Epithelial cell of prostate (primary cell): ENCODE measurements at places on chromosomes 4 and X.
A peak's percentile ranks its signal among the peaks of the same experiment; 100 is the strongest.

DNA sequence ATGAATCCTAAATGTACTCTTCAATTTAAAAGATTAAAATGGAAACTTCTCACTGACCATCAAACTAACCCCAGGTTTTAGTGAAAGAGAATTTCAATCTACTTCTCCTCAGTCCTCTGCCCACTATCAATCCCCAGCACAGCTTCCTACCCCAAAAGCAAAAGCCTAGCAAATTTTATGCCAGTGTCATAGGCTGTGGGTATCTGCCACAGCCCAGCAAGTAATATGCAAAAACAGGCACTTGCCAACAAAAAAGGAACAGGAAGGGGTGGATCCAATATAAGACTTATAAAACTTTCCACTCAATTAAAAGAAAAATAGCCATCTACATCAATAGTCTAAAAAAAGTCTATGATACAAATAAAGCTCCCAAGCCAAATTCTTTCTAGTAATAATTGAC lies 22.3 kb downstream of the CAMK2D start:
- no peak for DNase-seq

DNA sequence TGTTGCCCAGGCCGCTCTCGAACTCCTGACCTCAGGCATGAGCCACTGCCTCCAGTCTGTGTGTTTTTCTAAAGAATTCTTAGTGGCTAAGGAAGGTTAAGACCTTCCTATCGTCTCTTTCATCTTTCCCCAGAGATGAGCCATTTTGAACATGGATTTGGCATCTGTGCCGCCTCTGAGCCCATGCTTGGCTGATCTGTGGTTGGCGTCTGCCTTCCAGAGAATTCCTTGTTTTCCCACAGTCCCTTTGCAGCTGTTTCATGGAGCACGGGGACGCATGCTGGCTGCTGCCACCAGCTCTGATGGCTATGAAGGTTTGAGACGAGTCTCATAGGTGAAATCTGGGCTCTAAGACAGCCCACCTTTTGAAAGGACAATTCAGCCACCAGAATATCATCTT lies 60.4 kb downstream of the SHROOM2 start:
- no peak for DNase-seq

- DNase-seq = no peak
Observed at GRCh38 chr4:85370400-85371032, 104.4 kb upstream of the ARHGAP24 start.

- peak; percentile 33 for DNase-seq
Observed at GRCh38 chrX:39050427-39050826, 249.2 kb downstream of the MID1IP1 start.

- no peak for DNase-seq
Observed at GRCh38 chrX:72062916-72063315, 68.8 kb downstream of the RTL5 start.

DNA sequence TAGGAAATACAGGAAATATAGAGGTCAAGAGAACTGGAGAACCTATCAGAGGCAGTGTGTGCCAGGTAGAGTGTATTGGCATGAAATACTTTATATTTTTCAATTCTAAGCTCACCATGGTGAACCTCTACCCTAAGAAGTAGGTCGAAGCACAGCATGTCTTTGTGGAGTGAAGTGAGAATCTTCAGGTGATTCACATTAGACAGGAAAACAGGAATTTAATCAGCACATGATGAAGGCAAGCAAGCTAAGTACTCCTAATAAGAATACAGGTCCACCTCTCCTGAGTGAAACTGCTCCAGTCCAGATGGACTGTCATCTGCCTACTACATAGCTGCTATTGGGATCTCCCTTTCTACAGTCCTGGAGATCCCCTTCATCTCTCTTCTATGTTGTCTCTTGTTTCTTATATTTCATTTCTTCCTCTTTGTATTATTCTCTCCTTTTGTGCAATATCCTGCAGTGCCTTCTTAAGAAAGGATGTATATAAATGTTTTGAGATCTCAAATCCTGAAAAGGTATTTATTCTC lies 159.0 kb downstream of the LRBA start:
- no peak for DNase-seq

DNA sequence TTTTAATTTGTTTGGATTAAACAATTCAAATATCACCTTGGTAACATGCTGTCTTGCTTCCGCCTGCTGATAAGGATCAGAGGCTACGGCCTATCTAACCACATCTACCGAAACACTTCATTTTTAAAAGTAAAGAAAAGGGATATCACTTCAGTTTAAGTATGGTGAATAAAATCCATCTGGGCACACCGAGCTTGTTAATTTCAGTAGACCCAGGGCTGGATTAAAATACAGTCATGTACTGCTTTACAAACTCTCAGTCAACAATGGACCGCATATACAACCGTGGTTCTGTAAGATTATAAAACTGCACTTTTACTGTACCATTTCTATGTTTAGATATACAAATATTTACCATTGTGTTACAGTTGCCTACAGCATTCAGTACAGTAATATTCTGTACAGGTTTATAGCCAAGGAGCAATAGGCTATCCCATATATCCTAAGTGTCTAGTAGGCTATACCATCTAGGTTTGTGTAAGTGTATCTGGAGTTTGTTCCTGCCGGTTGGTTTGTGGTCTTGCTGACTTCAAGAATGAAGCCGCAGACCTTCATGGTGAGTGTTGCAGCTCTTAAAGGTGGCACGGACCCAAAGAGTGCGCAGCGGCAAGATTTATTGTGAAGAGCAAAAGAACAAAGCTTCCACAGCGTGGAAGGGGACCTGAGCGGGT lies 40.0 kb downstream of the SEPTIN11 start:
- no peak for DNase-seq

DNA sequence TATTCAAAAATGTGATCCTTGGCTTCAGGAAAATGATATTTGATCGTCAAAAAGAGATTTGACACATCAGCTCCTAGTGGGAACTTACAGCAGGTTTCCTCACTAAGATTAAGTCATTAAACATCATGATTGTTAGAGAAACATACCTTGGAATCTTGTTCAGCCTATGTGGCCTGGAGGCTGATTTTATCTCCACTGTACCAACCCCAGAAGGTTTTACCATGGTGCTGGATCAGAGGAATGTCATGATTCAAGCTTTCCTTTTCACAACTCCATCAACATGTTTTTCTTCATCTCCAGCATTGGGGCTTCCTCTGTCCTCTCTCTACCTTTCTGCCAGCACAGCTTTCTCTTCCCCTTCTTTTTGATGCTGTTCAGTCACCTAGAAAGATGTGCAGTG lies 68.4 kb upstream of the MID1IP1 start:
- DNase-seq = peak; percentile 6

GRCh38 chrX:112094729-112095128 lies 12.2 kb upstream of the TRPC5 start:
- DNase-seq = no peak

DNA sequence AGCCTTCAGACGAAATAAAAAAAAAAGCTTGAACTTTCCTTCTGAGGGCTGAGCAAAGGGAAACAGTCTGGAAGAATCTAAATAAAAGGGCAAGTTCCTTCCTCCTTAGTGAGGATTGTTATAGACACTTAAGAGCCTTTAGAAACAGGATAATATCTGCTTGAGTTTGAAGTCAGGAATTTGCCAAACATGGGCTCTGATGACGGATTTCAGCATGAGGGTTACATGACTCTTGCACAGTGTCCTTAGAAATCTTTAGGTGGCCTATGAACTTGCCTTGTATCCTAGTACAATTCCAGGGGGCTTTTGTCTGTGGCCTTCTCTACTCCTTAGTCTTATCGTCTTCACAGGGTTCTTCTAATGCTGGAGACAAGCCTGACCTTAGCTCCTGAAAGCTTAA lies 94.1 kb downstream of the RLIM start:
- no peak for DNase-seq

DNA sequence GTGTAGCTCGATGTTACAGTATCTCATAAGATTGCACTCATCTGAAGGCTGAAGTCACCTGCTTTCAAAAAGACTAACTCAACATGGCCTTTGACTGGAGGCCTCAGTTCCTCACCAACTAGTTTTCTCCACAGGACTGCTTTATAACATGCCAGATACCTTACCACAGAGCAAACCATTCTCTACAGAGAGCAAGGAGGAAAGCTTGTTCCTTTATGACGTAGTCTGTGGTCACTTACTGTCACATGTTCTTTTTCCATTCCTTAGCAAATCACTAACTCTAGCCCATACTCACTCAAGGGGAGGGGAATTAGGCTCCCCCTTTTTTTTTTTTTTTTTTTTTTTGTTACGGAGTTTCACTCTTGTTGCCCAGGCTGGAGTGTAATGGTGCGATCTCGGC lies 3.2 kb downstream of the THAP9 start:
- no peak for DNase-seq

GRCh38 chr4:128908735-128909134 lies 99.2 kb downstream of the JADE1 start:
- DNase-seq = no peak

- no peak for DNase-seq
Observed at GRCh38 chr4:99052902-99053301, 35.7 kb downstream of the ADH5 start.

DNA sequence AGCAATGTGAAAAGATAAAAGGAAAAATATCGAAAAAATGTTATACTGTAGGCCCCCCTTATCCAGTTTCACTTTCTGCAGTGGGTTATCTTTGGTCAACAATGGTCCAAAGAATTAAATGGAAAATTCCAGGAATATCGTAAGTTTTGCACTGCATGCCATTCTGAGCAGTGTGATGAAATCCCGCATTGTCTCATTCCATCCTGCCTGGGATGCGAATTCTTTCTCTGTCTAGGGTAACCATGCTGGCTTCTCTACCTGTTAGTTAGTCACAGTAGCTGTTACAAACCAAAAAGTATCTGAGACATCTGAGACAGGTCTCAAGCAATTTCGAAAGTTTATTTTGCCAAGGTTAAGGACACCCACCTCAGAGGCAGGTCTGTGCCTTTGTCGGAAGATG lies 170.3 kb downstream of the COX18 start:
- no peak for DNase-seq

DNA sequence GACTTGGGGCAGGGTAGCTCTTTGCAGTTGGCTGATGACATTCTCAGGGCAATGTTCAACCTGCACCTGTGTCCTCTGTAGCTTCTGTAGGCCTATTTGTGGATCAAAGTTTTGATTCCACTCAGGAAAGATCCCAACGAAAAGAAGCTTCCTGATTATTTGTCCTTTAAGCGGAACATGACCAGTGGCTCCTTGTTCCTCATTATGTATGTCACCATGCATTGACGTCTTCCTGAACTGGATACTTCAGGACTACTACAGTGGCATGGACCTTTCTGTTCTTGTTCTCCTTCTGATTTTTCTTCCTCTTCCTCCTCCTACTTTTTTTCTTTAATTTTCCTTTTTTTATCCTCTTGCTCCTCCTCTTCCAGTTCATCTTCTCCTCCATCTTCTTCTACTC lies 62.4 kb downstream of the NBDY start:
- DNase-seq = no peak

DNA sequence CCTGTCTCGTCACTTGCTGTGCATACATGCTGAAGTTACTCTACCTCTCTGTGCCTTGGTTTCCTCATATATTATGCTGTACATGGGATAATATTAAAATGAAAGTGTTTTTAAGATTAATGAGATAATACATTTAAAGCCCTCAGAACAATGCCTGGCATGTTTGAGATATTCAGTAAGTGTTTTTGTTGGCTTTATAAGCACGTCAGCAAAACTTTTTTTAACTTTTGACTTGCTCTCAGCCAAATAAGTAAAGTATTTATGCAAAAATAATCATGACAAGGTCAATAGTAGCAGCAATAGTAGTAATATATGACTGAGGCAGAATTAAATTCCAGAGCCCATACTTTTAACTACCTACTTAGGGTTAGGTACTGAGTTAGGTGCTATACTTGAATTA lies 29.2 kb downstream of the LIMCH1 start:
- DNase-seq = no peak

GRCh38 chr4:14916554-14917297 lies 85.6 kb upstream of the CPEB2 start:
- DNase-seq = no peak

GRCh38 chr4:10074767-10075105 lies 41.9 kb downstream of the WDR1 start:
- DNase-seq = no peak

- peak; percentile 61 for DNase-seq
Observed at GRCh38 chrX:10173331-10173900, 16.6 kb downstream of the CLCN4 start.

- peak; percentile 62 for DNase-seq
Observed at GRCh38 chr4:55143858-55144257, 18.5 kb upstream of the KDR start.

GRCh38 chr4:19230906-19231545 lies 1020.7 kb upstream of the SLIT2 start:
- DNase-seq = no peak

DNA sequence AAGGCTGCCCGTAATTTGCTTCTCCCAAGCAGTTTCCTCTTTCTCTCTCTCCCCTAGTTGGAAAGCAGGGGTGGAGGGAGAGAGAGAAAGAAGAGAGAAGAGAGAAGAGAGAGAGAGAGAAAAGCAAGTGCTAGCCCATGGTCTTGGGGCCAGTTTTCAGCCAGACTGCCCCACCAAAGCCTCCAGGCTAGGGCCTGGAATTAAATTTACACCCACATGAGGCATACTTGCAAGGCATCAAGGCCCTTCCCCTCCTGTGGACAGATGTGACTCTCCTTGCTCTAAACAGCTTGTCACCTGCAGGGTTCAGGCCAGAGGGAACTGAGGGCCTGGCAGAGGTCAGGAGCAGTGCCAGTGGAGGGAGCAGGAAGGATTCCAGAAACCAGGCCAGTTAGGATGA lies 1.7 kb upstream of the CXCR3 start:
- DNase-seq = no peak

- no peak for DNase-seq
Observed at GRCh38 chrX:19629541-19629940, 114.2 kb upstream of the MAP3K15 start.

- no peak for DNase-seq
Observed at GRCh38 chr4:156021298-156021697, 67.6 kb upstream of the CTSO start.

GRCh38 chr4:152590179-152591031 lies 54.5 kb upstream of the FBXW7 start:
- peak; percentile 77 for DNase-seq

GRCh38 chrX:30111431-30111830 lies 103.9 kb upstream of the MAGEB2 start:
- DNase-seq = no peak

DNA sequence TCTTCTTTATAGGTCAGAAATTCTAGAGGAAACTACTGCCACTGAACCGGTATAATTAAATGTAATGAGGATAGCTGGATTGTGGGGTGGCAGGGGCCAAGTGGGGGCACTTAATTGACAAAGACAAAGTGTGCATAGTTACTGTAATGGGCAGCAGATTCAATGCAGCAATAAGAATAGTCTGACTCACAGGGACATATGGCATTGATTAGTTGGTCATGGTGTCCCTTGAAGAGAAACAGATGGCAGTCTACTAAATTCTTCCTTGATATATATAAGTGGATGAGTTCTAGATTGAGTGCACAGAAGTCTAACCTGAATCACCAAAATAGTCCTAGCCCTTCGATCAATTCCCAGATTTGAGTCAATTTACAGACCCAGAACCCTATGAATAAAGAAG lies 31.6 kb downstream of the ETDC start:
- no peak for DNase-seq

DNA sequence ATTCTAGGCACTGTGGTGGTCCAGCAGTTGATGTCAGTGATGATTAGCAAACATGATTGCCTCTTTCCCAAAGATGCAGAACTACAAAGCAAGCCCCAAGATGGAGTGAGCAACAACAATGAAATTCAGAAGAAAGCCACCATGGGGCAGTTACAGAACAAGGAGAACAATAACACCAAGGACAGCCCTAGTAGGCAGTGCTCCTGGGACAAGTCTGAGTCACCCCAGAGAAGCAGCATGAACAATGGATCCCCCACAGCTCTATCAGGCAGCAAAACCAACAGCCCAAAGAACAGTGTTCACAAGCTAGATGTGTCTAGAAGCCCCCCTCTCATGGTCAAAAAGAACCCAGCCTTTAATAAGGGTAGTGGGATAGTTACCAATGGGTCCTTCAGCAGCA lies 365.3 kb downstream of the MAPK10 start:
- DNase-seq = no peak
